ENCODE measurements at places on chromosomes 1 and 21.

GRCh38 chr1:88455621-88456256 is 228.3 kb upstream of the PKN2 start:
- no peak for DNase-seq

DNA sequence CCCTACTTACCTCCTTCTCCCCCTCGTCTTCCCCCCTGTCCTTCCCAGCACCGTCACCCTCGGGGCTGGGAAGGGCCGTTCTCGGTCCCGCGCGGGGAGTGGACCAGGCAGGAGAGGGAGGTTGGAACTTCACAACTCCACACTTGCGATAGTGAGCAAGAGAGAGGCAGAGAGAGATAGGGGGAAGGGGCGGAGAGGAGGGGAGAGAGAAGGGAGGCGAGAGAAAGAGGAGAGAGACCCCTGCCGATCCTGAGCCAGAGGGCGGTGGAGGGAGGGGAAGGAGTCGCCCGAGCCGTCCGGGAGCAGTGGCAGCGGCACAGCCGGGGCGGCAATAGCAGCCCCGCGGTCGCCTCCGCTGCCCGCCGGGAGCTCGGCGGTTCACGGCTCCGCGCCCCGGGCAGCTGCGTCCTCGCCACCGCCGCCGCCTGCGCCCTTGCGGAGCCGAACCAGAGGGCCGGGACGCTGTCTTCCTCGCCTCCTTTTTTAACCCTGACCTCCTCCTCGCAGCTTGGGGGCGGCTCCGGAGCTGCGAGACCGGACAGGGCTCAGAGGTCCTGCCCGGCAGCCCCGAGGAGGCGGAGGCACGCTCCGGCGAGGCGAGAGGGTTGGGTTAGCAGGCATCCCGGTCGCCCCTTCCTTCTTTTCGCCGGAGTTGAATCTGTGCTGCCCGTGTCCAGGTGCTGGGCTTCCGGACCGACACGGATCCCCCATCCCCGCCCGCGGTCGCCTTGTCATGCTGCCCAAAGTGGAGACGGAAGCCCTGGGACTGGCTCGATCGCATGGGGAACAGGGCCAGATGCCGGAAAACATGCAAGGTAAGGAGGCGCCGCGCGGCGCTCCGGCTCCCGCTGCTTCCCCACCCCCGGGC is 11.7 kb downstream of the NR5A2 start:
- DNase-seq = no peak

DNA sequence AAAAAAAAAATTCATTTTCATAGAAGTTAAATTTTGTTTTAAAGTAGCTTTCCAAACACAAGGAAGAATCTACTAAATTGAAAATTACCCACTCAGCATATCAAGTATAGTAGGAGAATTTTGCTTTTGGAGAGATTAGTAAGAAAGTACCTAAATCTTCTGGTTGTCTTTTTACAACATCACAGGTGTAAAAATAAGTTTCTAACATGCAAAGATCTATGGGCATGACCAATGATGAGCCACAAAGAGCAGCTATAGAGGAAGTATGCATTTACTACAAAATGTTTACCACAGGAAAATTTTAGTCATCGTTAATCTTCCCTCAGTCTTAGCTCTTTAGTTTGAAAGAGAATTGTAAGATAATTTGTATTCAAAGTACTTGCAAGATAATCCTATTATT is 28.1 kb downstream of the ANGPTL3 start:
- DNase-seq = no peak

DNA sequence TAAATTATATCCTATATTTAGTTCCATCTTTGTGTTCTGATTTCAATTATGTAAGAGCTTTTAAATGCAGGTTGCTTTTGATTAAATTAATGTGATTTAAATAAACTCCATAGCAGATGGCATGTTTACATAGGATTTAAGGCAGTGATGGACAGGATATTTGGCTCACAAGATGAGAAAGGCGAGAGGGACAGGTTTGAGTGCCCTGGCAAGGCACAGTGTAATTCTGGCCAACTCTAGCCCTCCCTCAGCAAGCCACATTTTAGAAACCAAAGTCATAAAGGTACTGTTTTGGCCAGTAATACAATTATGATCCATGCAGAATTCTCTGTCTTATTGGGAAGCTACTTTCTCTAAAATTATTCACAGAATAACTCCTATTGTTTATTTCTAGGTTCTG is 50.6 kb upstream of the C1orf146 start:
- no peak for DNase-seq

DNA sequence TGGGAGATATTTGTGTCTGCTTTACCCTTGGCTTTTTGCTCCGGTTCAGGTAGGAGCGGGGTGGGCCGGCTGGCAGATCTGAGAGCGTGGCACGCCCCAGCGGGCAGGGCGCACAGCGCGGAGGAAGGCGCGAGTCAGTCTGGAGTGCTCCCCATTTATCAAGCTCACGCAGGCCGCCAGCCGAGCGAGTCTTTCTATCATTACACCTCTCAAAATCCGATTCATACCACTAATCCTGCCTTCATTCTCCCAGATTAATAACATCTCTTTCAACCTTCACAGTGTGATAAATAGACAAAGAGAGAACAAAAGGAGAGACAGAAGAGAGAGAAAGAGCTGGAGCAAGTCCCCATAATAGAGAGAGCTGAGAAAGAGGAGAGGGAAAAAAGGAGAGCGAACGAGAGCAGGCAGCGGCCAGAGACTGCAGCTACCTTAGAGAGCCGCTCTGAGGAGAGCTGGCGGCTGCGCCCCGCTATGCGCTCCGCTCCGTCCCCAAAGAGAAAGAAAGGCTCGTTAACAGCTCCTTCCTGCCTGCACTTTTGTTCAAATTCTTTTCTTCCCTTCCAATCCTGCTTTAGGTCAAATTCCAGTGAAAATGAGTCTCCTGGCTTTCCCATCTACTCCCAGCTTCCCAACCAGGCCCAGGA is 48.0 kb downstream of the DMAP1 start:
- DNase-seq = no peak

DNA sequence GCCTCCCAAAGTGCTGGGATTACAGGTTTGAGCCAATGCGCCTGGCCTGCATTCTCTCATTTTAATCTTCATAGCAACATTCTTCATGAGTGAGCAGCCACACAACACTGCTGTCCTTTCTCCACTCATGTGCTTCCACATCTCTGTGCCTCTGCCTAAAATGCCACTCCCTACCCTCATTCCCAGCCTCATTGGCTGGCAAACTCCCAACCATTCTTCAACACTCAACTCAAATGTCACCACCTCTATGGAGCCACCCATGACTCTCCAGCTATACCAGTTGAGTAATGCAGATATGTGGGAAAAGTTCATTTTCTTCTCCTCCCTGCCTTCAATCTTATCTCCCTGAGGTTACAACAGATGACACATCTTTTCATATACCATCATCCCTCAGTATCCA is 53.9 kb upstream of the ZC3H12A start:
- DNase-seq = no peak

DNA sequence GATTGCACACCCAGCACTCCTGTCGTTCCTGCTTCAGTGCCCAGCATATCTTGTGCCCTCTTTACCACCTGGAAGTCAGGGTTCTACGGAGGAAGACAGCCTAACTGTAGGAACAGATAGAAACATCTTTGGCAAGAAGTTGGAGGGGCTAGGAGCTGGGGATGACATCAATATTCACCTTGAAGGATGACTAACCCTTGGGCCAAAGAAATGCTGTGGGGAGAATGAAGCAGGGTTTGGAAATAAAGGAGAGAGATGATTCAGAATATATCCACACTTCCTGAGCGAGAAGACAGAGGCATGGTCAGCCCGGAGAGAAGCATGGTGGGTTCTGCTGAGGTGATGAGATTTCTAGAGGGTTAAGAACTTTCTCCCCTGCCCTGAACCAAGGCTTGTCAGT is 4.6 kb upstream of the NKAIN1 start:
- no peak for DNase-seq

- no peak for DNase-seq
These were observed 128.9 kb upstream of the ADAR start for GRCh38 chr1:154736841-154737240.

- no peak for DNase-seq
These were observed 18.4 kb downstream of the ARHGEF16 start for GRCh38 chr1:3472906-3473305.

DNA sequence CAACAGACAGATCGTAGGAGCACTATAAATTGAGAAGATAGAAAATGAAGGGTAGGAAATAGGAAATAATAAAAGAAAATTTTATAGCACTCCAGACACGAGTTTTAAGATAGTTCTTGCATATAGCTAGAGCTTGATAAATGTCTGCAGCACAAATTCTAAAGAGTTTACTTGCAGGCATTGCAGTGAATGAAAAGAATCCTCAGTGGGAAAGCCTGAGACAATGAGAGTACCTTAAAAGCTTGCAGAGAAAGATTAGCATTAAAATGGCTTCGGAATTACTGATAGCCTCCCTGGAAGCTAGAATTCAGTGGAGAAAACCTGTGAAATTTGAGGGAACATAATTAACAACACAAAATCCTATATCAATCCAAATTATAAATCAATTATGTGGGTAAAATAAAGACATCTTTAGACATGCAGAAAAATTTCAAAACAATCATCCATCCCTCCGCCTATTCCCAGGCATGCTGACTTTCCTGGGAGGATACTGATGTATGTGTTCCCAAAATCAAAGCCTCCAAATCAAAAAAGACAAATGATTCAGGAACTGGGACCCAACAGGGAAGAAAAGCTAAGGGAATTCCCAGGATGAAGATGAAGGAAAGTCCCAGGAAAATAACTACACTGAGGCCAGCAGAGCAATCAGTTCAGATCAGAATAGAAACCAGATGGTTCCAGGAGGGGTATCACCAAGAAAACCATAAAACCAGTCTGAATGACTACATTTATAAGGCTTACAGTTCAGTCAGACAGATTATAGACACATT is 305.9 kb upstream of the USP25 start:
- DNase-seq = no peak

DNA sequence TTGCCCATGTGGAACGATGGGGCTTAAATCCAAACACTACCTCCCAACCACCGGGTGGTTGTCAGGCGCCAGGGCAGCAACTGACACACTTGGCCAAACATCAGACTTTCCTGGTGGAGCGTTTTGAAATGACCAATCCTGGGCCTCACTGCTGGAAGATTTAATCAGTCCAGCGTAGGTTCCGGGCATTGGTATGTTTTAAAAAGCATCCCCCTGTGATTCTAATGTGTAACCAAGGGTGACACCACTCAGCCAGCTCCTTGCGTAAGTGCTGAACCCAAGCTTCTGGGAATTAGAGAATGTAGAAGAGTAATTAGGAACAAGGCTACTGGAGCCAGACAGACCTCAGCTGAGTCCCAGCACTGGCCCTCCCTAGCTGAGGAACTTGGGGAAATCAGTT is 44.8 kb upstream of the KAZN start:
- DNase-seq = no peak

DNA sequence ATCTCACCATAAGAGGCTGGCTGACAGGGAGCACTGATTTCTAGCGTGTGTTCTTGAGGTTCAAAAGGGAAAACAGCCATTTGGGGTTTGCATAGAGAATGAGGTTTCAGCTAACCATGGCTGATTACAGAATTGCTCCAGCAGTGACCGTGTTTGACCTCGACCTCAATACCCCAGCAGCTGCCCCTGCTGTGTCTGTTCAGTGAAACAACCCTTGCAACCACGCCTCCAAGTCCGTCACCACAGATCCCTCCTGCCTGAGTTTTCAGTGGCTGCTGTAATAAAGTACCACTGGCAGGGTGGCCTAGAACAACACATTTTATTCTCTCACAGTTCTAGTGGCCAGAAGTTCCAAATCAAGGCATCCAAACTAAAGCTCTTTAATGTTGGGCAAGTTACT is 147.7 kb downstream of the HUNK start:
- no peak for DNase-seq

GRCh38 chr1:73998348-73998959 is 199.5 kb downstream of the LRRIQ3 start:
- DNase-seq = no peak

GRCh38 chr1:40001456-40001855 is 39.1 kb upstream of the CAP1 start:
- DNase-seq = no peak

- no peak for DNase-seq
These were observed 72.3 kb downstream of the MPZL1 start for GRCh38 chr1:167794043-167794442.

DNA sequence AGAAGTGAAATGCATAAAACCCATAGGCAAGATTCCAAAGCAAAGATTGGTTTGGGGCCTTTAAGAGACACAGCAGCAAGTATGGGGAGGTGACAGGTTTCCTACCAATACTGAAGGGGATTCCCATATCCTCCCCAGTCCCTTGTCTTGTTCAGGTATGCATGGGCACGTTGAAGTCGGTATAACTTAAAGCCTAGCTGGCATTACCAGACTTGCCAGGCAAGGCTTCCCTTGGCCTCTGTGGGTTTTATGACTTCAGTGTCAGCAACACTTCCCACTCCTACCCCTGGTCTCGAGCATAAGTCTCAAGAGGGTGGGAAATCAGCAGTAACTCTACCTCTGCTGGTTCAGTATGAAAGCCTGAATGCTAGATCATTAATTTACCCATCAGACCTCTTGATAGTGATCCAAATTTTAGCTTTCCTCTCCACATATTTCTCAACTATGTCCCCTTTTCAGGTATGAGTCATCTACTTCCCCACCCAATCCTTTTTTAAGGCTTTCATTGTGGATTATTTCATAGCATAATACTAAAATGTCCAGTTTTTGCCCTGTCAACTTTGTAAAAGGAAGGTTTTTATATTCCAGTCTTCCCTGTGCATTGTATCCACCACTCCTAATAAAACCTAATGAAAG is 6.8 kb downstream of the CYP4X1 start:
- DNase-seq = no peak

Measured in thymus (tissue), 14 donors.